ENCODE measurements at places on chromosomes 3 and 15. TPM values are rescaled to one million over a fixed set of nuclear protein-coding genes. Genes with fewer than 3 reads are reported as not detected.

PKM gene
- 1,541 TPM for total RNA-seq

PTH1R gene
- 0.28 TPM for total RNA-seq

TPRG1 gene
- 0.43 TPM for total RNA-seq

KCNAB1 gene
- under 0.01 TPM for total RNA-seq

FEM1B gene
- total RNA-seq: 34.9 TPM

SEMA3F gene
- 0.92 TPM for total RNA-seq

ZMYND10 gene
- 0.28 TPM for total RNA-seq

ARRDC4 gene
- total RNA-seq: 9.2 TPM

Data from smooth muscle cell of bladder (primary cell).